ENCODE measurements at places on chromosomes 2 and 18. TPM values are rescaled to one million over a fixed set of nuclear protein-coding genes. Genes with fewer than 3 reads are reported as not detected.

The FEV gene
- not detected for total RNA-seq

The MEP1B gene
- total RNA-seq, result not detected

The ABCG8 gene
- not detected for total RNA-seq

The POTEC gene
- not detected for total RNA-seq

The CNNM3 gene
- total RNA-seq, result 11.1 TPM

The SIX3 gene
- total RNA-seq, result not detected

The PID1 gene
- total RNA-seq, result 44.8 TPM

The PRKRA gene
- 69.9 TPM for total RNA-seq

The SCN1A gene
- not detected for total RNA-seq

The LCT gene
- total RNA-seq, result not detected

The LHCGR gene
- not detected for total RNA-seq

The E2F6 gene
- 13.4 TPM for total RNA-seq

The ALK gene
- total RNA-seq, result 0.30 TPM

The SLC16A14 gene
- 2.0 TPM for total RNA-seq

The ABCG5 gene
- not detected for total RNA-seq

The MROH2A gene
- not detected for total RNA-seq

The RGPD4 gene
- total RNA-seq, result 0.39 TPM
